ENCODE measurements at places on chromosomes 13 and 19. TPM values are rescaled to one million over a fixed set of nuclear protein-coding genes. Genes with fewer than 3 reads are reported as not detected.

DNA sequence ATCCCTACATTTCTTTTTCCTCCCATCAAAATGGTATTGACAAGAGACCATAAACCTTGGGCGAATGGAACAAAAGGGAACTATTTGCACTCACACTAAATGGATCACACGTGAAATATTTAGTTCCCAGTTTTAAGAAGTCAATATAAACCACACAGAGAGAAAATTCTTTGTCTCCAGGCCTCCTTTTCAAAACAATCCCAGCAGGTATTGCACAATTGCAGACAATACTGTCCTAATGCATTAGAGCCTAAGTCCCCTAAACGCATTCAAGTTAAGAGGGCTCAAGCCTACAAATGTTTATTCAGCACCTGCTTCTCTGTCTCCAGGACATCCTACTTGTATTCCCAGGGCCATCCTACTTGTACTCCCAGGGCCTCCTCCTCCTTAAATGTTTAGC lies 1.3 kb upstream of the B3GLCT start:
- no peak for DNase-seq

GRCh38 chr19:39828654-39829032 lies 5.3 kb downstream of the DYRK1B start:
- DNase-seq: no peak

DNA sequence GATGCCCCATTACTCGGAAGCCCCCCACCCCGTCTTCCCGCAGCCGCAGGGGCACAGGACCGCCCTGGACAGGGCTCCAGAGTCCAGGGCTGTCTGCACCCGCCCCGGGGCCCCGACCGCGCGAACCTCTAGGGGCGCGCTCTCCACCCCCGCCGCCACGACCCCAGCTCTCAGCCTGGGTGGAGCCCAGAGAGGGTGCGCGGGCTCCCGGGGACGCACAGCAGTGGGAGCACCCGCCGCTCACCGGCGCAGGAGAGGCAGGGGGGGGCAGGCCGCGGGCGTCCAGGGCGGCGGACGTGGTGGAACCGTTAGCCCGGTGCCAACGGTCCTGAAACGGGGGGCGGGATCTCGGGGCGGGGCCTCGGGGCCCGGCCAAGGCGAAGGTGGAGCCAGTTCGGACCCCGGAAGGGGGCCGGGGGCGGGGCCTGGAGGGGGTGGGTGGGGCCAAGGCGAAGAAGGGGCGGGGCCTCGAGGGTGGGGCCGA lies at the start of gene ATP8B3:
Gene ATP8B3 (minus strand): TSS at position 335 of the 484 bp plus-strand sequence. CDS start 540 bp downstream, outside the sequence.
- no peak for DNase-seq

- DNase-seq: no peak
Measured at GRCh38 chr13:66803808-66804456, 426.2 kb downstream of the PCDH9 start.

ATP8A2 gene
- polyA plus RNA-seq: 6.4 TPM

- DNase-seq: no peak
Measured at GRCh38 chr13:113907635-113908617, 44.0 kb upstream of the GAS6 start.

DNA sequence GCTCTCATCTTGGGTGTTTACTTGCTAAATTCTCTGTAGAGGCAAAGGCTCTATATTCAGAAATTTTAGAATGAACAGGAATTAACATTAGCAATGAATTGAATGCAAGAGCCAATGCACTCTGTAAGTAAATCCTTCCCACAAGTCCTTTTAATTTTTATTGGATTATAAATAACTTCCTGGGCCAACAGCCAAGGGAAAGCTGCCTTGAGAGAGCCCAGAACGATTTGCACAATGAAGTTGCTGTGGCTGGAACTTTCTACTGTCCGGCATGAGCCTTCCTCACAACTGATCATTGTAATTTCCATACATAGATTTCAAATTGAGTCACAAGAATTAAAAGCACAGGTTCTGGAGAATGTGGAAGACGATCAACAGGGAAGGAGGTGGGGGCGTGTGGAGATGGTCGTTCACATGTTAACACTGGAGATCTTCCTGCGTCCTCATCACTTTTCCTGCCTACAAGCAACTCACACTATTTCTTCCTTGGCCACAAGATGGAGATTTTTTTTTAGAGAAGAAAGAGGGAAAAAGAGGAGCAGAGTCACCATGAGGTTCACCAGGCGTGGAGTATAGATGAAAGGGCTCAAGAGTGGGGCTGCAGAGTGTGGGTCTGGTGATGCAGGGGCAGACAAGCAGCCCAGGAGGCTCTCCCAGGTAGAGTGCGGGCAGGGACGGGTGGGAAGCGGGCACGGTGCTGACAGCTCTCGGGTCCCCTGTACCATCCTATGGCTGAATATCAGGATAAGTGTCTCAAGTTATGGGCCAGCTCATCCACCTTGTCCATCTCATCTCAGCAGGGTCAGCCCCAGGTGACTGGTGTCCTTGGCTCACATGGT lies 110.7 kb downstream of the SOX1 start:
- peak; percentile 71 for DNase-seq

- DNase-seq: no peak
Measured at GRCh38 chr19:53896682-53897081, 12.4 kb upstream of the CACNG7 start.

- DNase-seq: no peak
Measured at GRCh38 chr19:31956771-31957392, 388.5 kb upstream of the ZNF507 start.

- DNase-seq: no peak
Measured at GRCh38 chr13:35817642-35818607, 313.3 kb downstream of the DCLK1 start.

GRCh38 chr13:42071672-42072419 lies 23.4 kb downstream of the DGKH start:
- DNase-seq: no peak

- DNase-seq: no peak
Measured at GRCh38 chr13:95833719-95834118, 156.8 kb downstream of the DNAJC3 start.

LPAR6 gene
- 37.9 TPM for polyA plus RNA-seq

ZIC2 gene
- polyA plus RNA-seq: 0.19 TPM

GRCh38 chr13:109764045-109764444 lies 22.3 kb downstream of the IRS2 start:
- no peak for DNase-seq

DNA sequence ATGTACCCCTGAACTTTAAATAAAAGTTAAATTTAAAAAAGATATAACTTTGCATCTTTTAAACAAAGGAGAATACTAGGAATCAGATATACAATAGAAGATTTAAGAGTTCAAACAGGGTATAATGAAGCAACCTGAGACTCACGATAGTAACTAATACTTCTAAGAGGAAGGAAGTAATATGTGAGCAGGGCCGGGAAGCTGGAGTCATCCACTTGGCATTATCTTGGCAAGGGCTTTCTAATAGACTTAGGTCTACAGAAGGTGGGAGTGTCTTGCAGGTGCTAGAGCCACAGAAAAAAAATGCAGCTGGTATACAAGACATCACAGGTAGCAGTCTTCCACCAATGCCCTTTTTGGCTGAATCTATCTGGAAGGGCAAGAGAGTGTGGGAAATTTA lies 231.9 kb downstream of the KCTD12 start:
- no peak for DNase-seq

DNA sequence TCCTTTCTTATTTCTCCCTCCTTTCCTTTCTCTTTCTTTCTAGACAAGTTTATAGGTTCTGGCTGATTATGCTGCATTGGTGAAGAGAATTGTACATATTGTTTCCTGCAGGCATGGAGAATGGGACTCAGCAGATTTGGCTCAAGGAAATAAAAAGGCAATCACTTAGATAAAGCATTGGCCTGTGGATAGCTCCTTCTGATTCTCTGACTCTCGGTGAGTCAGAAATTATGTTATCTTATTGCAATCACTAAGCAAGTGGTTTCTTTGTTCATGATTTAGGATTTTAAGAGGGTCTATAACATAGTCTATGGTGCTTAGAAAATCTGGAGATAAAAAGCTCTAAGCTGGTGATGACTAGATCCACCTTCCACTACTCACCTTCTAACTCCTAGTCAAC lies 54.0 kb upstream of the POSTN start:
- DNase-seq: no peak

GRCh38 chr13:43516401-43516833 lies 270.4 kb downstream of the ENOX1 start:
- peak; percentile 35 for DNase-seq

THSD8 gene
- 9.0 TPM for polyA plus RNA-seq

INSR gene
- 31.9 TPM for polyA plus RNA-seq

- DNase-seq: no peak
Measured at GRCh38 chr13:78607409-78608251, 4.3 kb upstream of the POU4F1 start.

- no peak for DNase-seq
Measured at GRCh38 chr13:110170882-110171281, 136.1 kb downstream of the COL4A1 start.

ZNF525 gene
- 9.9 TPM for polyA plus RNA-seq

Data from renal cortex interstitium (tissue), 15 donors.